ENCODE measurements at places on chromosomes 7 and 10.

DNA sequence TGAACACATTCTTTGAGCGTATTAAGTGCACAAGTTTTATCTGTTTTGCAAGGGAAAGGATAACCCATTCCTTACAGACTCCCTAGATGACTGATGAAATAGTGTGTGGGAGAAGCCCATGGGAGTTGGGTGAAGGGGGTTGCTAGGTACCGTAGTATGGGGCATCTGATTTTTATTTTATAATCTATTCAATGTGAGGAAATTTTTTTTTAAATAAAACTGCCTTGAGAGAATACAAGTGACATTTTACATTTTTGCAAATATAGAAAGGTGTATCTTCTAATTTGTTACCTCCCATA is 1.4 kb downstream of the BTAF1 start:
- no peak for DNase-seq

- DNase-seq: peak; percentile 25
Observed at GRCh38 chr7:151808400-151809145, 68.3 kb downstream of the PRKAG2 start.

DNA sequence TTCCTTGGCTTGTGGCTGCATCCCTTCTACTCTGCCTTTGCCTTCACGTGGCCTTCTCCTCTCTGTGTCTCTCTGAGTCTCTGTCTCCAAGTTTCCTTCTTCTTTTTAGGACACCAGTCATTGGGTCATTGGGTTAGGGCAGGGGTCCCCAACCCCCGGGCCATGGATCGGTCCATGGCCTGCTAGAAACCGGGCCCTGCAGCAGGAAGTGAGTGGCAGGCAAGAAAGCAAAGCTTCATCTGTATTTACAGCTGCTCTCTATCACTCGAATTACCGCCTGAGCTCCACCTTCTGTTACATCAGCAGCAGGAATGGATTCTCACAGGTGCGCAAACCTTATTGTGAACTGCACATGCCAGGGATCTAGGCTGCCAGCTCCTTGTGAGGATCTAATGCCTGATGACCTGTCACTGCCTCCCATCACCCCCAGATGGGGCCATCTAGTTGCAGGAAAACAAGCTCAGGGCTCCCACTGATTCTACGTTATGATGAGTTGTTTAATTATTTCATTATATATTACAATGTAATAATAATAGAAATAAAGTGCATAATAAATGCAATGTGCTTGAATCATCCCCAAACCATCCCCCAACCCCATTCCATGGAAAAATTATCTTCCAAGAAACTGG is 47.9 kb upstream of the DOCK1 start:
- DNase-seq: no peak

DNA sequence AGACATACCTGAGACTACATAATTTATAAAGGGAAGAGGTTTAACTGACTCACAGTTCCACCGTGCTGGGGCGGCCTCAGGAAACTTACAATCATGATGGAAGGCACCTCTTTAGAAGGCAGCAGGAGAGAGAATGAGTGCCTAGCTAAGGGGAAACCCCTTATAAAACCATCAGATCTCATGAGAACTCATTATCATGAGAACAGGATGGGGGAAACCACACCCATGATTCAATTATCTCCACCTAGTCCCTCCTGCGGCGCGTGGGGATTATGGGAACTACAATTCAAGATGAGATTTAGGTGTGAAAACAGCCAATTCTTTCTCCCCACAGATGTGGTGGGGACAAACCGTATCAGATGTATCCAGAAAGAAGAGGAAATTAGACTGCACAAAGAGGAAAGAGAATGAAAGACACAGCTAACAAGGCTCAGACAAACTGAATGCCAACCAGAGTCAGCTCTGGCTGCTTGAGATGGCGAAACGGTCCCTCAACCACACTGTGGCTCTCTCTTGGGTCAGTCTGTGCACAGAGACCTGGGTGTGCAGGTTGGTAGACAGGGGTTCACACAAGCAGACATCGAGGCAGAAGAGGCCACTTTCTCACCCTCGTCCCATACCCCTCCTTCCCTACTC is 375.6 kb downstream of the SFMBT2 start:
- no peak for DNase-seq

DNA sequence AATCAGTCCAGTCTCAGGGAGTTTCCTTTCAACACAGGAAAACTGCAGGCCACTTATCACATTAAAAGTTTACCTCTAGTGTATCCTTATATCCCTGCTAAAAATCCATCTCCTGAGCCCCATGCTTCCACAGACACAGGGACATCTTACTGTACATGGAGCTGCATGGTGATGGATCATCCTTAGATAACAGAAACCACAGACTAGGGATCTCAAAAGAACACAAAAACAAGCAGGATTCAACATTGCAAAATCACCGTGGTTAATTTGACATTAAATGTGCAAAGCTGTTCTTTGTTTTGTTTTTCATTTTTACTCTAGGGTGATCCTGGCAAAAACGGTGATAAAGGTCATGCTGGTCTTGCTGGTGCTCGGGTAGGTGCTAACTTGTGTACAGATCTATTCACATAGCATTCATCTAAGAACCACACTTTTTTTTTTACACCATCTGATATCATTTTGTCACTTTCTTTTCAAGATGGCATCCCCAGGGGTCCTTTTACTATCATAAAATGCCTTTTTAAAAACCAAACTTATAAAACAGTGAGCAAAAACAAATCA is 18.1 kb downstream of the COL1A2 start:
- peak; percentile 71 for DNase-seq

DNA sequence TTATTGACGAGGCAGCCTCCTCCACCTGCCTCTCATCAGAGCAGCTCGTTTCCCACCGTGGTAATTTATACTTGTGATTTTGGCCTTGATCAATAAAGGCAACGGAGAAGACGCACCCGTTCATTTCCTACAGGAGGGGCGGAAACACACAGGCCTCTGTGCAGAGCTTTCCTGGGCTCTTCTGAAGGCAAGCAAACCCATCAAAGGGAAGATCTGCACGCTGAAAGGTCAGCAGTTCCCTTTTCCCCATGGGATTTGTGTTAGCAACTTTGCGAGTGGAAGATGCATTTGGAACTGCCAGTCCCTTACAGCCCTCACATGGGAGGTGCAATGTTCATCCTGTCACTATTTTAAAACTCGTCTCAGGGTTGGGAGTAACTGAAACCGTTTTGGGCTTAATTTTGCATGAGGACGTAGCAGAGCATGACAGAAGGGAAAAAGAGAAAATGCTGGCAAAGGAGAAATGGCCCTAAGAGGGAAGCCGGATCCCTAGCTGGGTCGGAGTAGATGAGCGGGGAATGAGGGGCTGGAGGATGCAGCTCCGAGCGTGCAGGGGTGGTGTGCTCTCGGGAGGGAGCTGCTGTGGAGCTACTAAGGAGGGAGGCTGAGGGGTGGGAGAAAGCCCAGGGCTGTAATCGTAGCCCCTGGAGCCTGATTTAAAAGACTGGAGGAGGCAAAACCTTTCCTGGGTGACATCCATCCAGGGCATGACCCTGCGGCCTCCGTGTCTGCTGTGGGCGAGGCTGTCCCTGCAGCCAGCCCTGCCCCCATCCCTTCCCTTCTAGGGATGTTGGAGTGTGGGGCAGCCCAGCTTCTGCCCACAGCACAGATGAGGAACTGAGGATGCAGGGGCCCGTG is 111.1 kb upstream of the FAM20C start:
- DNase-seq: no peak

GRCh38 chr10:33240931-33241330 is 93.5 kb downstream of the NRP1 start:
- DNase-seq: peak; percentile 85

DNA sequence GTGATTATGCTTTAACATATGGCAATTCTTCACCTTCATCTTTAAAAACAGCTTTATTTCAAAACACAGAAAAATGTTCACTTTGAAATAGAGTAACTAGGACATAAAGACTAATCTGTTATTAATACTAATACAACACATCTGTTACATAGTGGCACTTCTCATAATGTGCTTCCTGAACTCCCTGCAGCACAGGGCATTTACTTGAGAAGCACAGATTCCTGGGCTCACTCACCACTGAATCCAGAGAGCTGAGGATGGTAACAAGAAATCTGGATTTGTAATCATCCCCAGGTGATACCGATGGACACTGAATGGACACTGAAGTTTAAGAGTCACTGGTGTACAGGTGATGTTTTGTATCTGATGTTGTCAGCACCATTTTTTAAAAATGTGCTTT is 96.1 kb downstream of the COL28A1 start:
- DNase-seq: peak; percentile 28

DNA sequence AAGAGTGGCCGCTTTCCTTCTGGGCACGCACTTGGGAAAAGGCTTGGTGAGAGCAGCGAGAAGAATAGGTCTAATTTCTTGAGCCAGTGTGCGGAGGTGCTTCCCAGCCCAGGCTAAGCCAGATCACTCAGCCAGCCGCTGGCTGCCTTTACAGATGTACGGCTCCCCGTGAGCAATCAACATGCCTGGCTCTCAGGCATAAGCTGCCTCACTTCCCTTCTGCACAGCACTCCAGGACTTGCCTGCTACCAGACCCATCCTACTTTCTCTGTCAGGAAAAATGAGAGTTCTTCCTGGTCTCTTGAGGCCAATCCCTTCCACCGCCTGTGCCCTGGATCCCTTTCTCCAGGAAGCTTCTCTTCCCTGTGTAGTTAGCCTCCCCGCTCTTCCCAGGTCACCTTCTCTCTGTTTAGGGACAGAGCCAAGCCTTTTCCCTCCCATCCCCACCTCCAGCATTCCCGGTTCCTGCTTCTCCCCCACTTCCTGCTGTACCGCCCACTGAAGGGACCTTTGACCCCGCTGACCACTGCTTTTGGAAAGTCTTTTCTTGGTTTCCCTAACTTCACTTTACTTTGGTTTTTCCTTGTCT is 1.1 kb upstream of the ACTR3C start:
- DNase-seq: no peak

DNA sequence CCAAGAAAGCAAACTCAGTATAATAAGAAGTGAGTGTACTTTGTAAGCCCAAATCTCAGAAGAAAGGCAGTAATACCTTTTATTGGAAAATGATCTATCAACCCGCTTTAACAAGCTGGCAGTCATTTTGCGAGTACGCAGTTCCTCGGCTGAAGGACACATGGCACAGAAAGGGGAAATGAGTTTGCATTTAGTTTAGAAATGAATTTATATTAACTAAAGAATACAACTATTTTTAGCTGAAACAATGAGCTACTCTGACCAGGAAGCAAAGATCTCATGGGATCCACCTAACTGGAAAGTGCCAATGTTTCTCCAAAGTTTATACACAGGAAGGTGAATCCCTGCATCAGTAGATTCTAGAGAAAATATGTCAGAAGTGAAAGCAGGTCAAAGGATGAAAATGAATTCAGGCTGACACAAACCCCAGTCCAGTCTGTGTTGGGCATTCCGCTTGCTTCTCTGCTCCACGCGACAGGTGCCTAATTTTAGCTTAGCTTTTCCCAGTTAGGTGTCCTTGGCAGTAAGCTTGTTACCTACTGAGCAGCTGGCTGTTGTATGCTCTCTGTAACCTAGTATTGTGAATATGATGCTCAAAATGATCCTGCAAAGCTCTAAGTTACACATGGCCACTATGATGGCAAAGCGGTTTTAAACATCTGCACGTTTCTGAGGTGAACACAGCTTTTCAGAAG is 112.8 kb downstream of the LARP4B start:
- no peak for DNase-seq

- no peak for DNase-seq
Observed at GRCh38 chr7:77808517-77808916, 9.9 kb downstream of the PHTF2 start.

DNA sequence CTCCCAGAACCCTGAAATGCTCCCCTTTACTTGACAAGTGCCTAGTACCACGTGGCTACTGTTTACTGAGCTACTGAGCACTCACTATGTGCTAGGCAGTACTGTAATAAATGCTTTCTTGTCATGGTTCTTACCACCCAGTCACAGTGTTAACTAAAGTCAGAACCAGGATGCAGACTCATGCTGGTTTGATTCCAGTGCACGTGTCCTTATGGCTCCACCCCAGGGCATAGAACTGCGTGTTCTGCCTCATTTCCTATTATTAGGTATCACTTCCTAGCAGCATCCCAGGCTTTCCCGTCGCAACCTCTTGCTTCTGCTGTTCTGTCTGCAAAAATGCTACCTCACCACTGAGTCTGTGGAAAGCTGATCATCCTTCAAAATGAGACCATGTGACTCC is 71.7 kb upstream of the DOCK1 start:
- DNase-seq: no peak

- DNase-seq: peak; percentile 8
Observed at GRCh38 chr7:87475359-87476178, at the start of gene ABCB4. ABCB4 (minus strand) TSS chr7:87475680; CDS start chr7:87475465, 215 bp downstream.

GRCh38 chr7:143299840-143300239 is 11.7 kb downstream of the CASP2 start:
- peak; percentile 11 for DNase-seq

DNA sequence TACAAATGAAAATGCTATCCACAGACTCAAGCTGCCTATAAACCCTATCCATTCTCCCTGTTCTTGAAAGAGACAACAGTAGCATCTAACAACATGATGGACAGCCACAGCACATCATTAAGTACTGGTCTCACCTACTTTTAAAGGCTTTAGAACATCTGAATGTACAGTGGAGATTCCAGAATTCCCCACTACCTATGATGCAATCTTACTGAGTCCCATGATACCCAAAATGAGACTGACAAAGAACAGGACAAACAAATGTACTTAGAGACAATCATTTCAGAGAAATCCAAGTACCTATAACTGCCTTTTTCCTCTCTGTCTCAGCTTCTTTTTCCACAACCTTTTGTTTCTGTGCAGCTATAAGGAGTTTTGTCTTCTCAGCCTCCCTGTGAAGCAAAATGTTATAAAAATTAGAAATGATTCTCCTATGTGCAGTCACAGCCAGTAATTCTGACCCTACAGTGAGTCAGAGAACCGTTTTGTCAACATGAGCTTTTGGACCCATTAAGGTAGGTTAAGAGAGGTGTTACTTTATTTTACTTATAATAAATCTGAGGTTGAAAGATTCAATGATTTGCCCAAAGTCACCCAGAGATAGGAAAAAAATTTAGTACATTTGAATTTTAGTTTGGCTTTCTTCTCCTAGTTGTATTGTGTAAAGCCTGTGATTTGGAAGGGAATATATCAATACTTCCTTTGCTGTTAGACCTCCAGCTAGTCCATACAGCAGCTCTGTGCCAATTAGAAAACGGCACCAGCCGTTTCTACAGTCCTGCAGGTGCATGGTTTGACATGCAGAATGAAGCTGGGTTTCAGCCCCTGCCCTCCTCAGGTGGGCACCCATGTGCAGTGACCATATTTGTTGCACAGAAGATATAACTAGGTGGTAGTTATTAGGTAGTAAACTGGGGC is 21.9 kb downstream of the ERLIN1 start:
- DNase-seq: no peak

GRCh38 chr10:87865241-87865881 is 1.9 kb downstream of the PTEN start:
- peak; percentile 22 for DNase-seq

- no peak for DNase-seq
Observed at GRCh38 chr7:37112876-37113275, 335.8 kb downstream of the ELMO1 start.

DNA sequence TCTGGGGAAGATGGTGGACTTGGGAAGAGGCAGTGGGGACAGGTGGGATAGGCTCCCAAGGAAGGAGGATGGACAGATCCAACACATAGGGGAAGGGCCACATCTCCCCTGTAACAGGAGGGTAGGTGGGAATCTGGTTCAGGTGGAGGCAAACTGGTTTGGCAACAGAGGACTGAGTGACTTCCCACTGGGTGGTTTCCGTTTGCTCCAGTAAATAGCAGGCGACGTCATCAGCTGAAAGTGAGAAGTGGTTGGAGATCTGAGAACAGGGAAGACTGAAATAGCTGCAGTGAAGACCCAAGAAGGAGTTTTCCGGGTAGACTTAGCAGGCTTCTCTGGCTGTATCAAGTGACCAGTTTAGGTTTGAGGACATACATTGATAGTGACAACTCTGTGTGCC is 504.4 kb downstream of the GALNT17 start:
- no peak for DNase-seq

GRCh38 chr7:81845744-81846241 is 75.9 kb upstream of the HGF start:
- DNase-seq: peak; percentile 28
